ENCODE measurements at places on chromosomes 4 and X.

DNA sequence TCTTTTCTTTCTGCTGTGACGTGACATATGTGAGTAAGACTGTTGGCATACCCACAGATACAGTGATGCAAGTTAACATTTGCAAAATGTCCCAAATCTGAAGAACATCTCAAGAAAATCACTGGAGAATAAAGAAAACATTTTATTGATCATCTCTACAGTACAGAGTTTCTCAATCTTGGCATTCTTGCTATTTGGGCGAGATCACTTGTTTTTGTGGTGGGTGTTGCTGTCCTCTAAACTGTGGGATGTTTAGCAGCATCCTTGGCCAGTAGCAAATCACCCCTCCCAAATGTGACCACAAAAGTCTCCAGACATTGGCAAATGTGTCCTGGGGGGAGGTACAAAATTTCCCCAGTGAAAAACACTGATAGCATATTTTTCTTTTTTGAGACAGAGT is 28.8 kb downstream of the AMELX start:
- DNase-seq: no peak

DNA sequence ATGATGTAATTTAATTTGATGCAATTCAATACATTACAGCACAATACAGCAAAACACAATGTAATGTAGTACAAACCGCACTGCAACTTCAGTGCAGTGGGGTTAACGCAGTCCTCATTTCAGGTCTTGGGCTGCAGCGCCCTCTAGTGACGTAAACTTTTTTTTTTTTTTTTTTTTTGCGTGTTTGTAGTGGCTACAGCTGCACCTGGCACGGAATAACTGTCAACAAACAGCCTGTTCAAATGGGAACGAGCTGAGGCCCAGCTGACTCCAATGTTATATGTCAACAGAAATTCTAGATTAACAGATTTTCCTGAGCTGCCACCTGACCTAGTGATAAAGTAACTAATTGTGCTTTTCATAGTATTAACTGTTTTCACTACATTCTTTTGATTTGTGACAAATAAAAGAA is 33.5 kb upstream of the RASSF6 start:
- no peak for DNase-seq

GRCh38 chrX:15475486-15475885 is 17.6 kb downstream of the PIR start:
- DNase-seq: no peak

GRCh38 chr4:10022346-10023049 is 1.2 kb upstream of the SLC2A9 start:
- no peak for DNase-seq

- no peak for DNase-seq
Observed at GRCh38 chrX:145630806-145631435, 186.7 kb upstream of the SLITRK2 start.

- DNase-seq: no peak
Observed at GRCh38 chr4:70714079-70714887, 7.5 kb upstream of the RUFY3 start.

Data from AG04449 (cell line).